ENCODE measurements at places on chromosomes 1 and 21. TPM values are rescaled to one million over a fixed set of nuclear protein-coding genes. Genes with fewer than 3 reads are reported as not detected.

DNA sequence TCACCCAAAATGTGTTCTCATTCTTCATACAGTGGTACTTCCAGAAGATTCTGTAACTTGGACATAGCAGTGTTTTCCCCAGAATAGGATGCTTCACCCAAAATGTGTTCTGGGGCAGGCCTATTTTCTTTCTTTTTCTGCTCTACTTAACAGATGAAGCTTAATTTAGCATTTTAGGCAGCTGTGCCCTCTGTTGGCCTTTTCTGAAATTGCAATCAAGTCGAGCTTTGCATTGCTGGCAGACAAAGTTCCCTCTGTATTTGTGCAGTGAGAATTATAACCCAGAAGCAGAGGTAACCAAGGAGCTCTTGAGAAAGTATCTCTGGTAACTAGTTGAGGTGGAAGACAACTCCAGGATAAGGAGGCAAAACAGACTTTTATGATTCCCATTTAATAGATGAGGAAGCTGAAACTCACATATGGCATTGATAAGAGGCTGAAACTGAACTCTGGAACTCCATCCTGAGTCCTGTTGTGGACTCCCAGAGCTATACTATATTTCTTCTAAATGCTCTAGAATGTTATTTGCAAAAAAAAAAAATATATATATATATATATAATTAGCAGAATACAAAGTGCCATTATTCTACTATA is 50.3 kb upstream of the L1TD1 start:
- DNase-seq = peak; percentile 34

- no peak for DNase-seq
These were observed 20.8 kb downstream of the RNF2 start for GRCh38 chr1:185066181-185066580.

GRCh38 chr1:84861516-84861915 is 31.5 kb downstream of the LPAR3 start:
- no peak for DNase-seq

- no peak for DNase-seq
These were observed 25.9 kb upstream of the EPS8L3 start for GRCh38 chr1:109789551-109790180.

- DNase-seq = no peak
These were observed 8.3 kb upstream of the ZC3H11B start for GRCh38 chr1:219621047-219621786.

DNA sequence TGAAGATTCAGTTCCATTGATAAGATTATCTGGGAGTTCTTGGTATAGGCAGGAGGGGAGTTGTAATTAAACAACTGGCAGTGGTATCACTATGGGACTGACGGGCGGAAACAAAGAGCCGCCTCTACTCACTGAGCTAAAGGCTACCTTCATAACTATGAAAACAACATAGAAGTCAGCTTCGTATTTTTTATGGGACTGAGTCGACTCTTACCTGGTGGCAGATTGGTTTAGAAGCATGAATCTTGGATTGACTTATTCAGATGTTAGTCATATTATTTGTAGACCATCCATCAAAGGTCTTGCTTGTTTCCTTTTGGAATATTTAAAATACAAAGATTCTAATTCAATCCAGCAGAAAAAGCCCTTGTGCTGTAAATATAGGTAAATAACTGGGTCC is 6.3 kb upstream of the HHIPL2 start:
- DNase-seq = no peak

DNA sequence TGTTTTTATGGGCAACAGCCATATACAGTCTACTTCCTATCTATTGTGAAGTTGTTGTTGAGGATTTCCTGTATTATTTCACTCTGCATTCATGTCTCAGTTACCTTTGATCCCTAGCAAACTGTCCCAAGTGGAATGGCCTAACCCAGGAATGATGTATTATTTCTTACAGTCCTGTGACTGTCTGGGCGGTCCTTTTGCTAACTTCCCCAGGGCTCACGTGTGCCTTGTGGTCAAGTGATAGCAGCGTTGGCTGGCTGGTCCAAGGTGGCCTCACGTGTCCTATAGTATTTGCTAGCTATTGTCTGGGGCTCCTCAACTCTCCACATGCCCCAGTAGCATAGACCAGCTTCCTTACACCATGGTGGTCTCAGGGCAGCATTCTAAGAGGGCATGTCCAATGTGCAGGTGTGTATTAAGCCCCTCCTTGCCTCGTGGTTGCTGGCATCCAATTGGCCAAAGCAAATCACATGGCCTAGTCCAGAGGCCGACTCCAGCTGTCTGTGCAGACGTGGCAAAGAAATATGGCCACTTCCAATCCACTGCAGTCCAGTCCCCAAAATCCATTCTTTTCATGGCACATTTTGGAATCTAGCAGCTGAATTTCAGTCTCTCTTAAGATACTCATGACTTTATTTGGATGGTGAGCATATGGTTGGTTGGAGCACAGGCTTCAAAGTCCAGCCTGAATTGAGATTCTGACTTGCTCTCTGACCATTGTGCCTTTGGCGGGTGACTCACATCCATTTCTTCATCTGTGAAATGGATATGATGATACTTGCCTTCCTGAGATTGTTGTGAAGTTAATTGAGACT is 94.1 kb downstream of the GALNT2 start:
- peak; percentile 67 for DNase-seq

- DNase-seq = peak; percentile 96
These were observed 47.1 kb downstream of the ATP2B4 start for GRCh38 chr1:203673550-203674411.

- no peak for DNase-seq
These were observed 43.8 kb upstream of the PRRX1 start for GRCh38 chr1:170620164-170620563.

DNA sequence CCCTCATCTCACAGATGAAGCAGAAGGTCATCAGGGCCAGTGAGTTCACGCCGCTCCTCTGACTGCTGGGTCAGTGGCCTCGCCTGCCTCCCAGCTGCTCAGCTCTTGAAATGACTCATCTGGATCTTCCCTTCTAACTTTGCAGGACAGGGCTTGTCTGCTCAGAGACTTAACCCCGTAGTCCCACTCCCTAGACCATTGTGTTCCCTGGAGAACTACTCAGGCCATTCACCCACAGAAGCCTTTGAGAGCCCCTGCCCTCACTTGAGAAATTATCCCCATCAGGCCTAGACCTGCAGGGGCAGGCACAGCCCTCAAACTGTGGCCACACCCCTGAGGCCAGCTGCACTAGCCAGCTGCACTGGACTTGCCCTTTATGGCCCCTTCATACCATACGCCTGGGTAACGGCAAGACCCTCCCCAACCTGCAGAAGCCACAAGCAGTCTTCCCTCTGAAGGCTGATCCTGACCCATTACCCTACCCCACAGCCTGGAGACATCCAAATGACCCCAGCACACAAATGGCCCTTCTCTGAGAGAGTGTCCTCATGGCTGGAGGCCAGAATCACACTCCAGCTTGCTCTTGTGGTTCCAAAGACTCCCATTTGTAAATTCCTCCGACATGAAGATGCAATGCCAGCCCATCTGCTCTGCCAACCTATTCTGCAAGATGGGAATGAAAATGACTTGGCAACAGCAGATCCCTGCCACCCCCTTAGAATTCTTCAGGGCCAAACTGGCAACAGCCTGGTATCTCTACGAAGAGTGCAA is 33.2 kb downstream of the RCSD1 start:
- DNase-seq = peak; percentile 100

DNA sequence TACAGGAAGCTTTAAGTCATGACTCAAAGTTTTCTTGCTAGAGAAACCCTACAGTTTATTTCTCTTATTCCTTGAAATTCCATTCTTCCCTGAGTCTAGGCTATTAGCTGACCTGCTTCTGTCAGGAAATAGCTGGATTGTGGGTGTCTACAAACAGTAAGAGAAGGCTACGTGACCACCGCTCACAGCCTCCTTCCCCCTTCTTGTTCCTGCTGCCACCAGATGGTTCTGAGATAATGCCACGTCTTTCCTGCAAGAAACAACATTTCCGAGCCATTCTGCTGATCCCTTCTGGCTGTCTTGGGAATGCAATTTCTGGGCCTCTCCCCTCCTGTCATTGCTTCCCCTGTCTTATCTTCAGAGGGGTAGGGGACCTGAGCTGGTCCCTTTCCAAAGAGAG is 128.9 kb upstream of the SGIP1 start:
- no peak for DNase-seq

The HCRTR1 gene
- not detected for total RNA-seq

The ATP6V1G3 gene
- total RNA-seq = not detected

The AMY2A gene
- not detected for total RNA-seq

- no peak for DNase-seq
These were observed 11.6 kb upstream of the SLC27A3 start for GRCh38 chr1:153763365-153764225.

The PLEKHG5 gene
- total RNA-seq = 77.6 TPM

The OR14K1 gene
- not detected for total RNA-seq

The CLDN17 gene
- total RNA-seq = not detected

The AMIGO1 gene
- 1.8 TPM for total RNA-seq

The RYR2 gene
- total RNA-seq = not detected

DNA sequence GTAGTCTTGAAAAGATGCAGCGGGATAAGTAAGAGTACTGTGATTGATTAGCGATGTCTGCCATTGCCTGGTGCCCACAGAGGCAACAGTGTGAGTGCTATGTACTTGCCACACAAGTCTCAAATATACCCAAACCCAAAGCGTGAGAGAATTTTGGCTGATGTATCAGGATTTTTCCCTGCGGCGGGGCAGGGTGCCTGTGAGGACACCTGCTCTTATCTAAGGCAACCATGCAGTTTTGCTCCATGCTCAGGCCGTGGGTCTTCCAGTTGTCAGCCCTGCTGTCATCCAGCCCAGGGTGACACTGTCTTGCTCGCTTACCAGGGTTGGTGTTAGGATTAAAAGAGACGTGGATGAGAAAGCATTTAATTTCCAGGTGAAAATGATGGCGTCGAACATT is 202.7 kb downstream of the PTPRU start:
- DNase-seq = no peak

DNA sequence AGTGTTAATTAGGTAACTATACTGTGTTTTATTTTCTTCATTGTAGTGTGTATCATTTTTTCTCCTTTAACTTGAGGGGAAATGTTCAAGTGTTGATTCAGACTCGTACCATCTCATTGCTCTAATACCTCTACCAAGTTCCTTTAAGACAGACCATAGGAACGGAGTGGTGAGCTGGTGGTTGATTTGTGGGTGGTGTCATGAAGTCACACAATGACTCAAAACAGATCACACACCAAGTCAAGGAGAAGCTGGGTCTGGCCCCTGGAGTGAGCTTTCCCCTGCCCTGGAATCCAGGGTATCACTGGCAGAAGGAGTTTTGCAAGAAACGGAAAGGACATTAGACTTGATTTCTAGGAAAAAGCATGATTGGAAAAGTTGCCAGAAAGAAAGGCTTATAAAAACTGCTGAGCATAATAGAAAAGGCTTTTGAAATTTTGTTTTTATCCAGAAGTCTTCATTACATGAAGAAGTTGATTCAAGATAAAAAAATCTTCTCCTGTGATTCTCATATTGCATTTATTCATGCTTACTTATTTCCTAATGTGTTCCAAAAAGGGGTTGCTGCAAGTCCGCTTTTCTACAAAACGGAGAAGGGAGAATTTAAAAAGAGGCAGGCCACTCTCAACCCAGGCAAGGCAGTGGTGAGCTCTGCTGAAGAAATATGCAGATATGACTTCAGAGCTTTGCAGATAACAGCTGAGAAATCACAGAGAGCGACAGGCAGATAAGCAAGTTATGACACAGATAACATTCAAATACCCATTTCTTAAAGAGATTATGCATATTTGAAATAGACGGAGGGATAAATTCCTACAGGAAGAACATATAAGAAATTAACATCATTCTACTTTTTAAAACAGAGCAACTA is 79.7 kb downstream of the TBX19 start:
- no peak for DNase-seq

DNA sequence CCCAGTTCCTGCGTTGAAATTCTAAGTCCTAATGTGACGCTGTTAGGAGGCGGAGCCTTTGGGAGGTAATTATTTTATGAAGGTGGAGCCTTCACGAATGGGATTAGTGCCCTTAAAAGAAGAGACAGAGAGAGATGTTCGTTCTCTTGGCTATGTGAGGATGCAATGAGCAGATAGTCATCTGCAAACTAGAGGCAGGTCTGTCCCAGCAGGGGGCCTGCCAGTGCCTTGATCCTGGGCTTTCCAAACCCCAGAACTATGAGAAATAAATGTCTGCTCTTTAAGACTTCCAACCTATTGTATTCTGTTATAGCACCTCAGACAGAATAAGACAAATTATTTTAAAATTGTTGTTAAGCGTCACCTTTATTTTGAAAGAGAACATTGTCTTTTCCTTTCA is 123.1 kb upstream of the KCNJ6 start:
- DNase-seq = no peak
